ENCODE measurements at places on chromosomes 6 and 20.

DNA sequence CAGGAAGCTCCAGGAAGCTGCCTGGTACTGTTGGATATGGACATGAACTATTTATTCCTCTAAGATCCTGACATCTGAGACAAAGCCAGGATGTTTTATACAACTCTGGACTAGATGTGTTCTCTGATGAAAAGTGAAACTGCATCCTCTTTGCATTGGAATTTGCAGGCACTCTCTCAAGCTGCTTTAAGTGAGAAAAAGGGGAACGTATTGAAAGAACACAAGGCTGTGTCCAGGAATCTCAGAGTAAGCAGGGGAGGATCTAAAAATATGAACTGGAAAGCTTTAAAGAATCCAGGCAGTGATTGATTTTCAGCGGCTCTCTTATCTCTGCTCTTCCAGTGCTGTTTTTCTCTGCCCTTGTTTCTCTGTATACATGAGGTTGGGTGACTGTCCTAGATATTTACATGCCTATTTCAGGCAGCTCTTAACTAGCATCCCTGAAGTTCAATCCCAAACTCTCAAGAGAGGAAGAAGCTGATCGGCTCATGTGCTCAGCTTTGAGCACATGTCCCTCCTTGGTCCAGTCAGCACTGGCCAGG lies 193.8 kb downstream of the PLCB4 start:
- DNase-seq, result no peak

- DNase-seq, result no peak
Measured at GRCh38 chr6:123629258-123629941, 7.3 kb downstream of the TRDN start.

GRCh38 chr20:50625986-50626677 lies 65.2 kb downstream of the RIPOR3 start:
- peak; percentile 46 for DNase-seq

GRCh38 chr20:39378776-39379175 lies 416.6 kb downstream of the DHX35 start:
- no peak for DNase-seq

DNA sequence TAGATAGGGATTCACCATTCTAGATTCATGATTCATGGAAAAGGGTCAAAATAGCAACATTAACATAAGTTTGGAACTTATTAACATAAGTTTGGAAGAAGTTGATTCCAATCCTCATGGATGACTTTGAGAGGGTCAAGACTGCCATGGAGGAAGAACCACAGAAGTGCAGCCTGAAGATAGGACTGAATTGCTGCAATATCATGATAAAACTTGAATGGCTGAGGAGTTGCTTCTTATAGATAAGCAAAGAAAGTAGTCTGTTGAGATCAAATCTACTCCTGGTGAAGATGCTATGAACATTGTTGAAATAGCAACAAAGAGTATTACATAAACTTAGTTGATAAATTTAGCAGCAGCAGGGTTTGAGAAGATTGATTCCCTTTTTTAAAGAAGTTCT lies 62.2 kb downstream of the GMDS start:
- DNase-seq, result no peak

GRCh38 chr6:84172080-84172479 lies 55.4 kb downstream of the CEP162 start:
- no peak for DNase-seq
